Heart left ventricle (tissue), 16 donors: ENCODE measurements at places on chromosomes 3 and 15.

- no peak for DNase-seq
These were observed 87.3 kb upstream of the CGNL1 start for GRCh38 chr15:57288926-57289580.

DNA sequence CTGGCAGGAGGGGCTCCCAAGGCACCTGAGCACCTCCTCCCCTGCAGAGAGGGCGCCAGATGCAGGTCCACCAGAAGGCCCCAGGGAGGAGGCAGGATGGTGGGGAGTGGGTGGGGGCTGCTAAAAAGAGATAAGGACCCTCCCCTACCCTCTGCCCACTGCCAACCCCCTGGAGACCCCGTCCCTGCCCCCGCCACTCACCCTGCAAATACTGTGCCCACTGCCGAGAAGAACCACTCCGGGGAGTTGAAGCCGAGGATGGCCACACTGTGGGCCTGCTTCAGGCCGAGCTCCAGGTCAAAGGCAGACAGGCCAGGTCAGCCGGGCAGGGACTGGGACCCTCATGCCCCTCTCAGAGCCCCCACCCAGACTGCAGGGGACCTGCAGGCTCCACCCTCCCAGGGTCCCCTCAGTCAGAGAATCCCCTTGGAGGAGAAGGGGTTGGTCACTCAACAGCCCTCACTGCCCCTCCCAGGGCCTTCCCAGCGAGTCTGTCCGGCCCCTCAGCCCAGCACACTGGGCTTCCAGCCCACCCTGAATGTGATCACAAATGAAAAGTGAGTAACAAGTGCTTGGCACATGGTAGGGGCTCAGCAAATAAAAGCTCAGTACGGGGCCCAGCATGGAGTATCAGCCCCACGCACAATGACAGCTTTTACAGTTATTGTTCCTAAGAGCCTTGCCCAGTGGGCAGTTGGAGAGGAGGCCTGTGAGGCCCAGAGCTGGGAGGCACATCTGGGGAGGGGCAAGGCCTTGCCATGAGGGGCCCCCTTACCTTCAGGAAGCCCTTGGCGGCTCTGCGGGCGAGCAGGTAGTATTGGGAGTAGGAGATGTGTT lies 40.4 kb downstream of the ACSBG1 start:
- DNase-seq, result no peak

DNA sequence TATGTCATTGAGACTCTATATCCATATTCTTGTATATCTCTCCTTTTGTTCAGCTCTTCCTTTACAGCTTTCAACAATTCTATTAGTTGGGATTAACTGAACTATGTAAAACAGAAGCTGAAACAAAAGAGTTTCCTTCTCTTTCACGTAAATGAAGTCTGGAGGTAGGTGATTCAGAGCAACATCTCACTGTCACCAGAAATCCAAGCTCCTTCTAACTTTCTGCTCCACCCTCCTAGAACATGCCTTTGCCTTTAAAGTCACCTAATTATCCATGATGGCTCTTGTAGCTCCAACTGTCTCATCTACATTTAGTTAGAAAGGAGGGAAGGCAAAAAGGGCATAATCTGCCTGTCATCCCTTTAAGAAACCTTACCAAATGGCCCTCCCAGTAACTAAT lies 458.2 kb upstream of the MDFIC2 start:
- no peak for DNase-seq

DNA sequence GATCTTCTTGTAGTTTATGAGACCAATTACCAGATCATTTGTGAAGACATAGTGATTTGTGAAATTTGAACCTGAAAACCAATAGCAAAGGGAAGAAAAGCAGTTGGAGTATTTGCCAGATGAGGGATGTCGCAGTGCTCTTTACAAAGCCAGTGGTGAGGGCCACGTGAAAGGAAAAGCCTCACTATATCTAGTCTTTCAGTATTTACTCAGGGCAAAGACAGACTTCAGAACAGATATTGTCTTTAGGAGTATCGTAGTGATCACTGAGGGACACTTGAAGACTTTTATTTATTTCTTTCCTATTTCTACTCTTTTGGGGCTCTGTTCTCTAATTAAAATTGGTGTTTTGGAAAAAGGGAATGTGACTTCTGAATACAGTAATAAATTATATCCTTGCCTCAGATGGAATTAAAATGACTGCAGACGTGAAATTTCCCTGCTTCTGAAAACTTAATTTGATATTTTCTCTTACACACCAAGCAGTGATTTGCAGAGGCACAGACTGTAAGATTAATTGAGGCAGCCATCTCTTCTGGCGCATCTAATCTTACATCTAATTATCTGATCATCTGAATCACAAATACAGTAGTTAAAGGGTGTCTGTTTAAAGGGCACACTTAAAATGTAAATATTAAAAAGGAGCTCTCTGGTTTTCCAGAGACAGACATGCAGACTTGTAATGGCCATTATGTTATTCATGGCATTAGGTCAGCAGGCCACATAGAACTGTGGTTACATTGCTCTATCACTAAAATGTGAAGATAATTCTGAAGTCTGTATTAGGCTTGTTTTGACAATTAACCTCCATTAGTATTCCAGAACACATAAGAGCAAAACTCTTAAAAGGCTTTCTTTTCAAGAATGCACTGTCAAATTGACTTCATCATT lies 193.0 kb upstream of the GOLIM4 start:
- DNase-seq, result no peak

- DNase-seq, result no peak
These were observed 87.0 kb upstream of the ONECUT1 start for GRCh38 chr15:52876991-52877663.

- DNase-seq, result no peak
These were observed 20.8 kb downstream of the COL6A6 start for GRCh38 chr3:130537673-130538304.

GRCh38 chr3:100769693-100770092 lies 60.4 kb downstream of the TFG start:
- DNase-seq, result no peak

- no peak for DNase-seq
These were observed 184.5 kb downstream of the FHIT start for GRCh38 chr3:61066800-61067199.
